ENCODE measurements at places on chromosomes 12 and 14.
A peak's percentile ranks its signal among the peaks of the same experiment; 100 is the strongest.

DNA sequence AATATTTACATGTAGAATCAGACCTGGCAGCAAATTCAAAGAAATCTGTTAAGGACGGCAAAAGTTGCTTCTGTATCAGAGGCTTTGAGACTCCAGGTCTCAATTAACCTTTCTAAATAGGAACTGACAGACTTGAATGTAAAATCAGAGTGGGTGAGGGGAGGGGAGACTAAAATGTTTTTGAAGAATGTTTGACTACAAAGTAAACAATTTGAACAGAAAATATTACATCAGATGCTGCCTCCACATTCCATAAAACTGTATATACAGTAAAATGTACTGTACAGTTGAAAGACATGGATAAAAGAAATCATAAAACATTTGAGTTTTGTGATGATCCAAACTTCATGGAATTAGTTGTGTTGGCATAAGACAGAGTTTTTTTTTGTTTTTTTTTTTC lies 49.5 kb upstream of the POC1B start:
- no peak for DNase-seq

GRCh38 chr14:72605096-72605920 lies 288.6 kb downstream of the DPF3 start:
- no peak for DNase-seq

DNA sequence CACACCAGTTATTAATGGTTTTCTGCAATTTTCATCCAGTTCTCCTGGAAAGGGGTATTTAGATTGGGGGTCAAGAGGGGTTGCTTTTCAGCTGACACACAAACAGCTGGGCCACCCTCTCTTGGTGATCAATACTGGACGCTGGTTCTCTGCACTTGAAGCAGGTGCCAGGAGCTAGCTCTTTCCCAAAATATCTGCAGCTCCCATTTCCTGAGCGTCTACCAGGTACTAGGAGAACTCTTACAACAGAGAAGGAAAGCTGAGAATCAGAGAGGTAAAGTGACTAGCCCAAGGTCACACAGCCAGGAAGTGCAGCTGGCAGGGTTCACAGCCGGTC lies 1.2 kb downstream of the TESC start:
- no peak for DNase-seq

- no peak for DNase-seq
Observed at GRCh38 chr14:104373055-104373854, 206.3 kb upstream of the C14orf180 start.

DNA sequence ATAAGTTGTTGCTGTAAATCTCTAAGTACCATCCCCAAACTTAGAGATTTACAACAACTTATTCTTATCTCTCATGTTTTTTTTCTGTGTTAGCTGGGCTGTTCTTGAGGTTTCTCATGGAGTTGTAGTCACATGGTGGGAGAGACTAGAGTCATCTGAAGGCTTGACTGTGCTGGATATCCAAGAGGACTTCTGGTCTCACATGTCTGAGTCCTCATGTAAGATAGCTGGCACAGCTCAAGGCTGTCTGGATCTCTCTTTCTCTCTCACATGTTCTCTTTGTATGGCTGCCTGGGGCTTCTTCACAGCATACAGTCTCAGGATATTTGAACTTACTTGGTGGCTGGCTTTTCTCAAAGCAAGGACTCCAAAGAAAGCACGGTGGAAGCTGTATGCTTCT lies 63.8 kb downstream of the DACT1 start:
- no peak for DNase-seq

DNA sequence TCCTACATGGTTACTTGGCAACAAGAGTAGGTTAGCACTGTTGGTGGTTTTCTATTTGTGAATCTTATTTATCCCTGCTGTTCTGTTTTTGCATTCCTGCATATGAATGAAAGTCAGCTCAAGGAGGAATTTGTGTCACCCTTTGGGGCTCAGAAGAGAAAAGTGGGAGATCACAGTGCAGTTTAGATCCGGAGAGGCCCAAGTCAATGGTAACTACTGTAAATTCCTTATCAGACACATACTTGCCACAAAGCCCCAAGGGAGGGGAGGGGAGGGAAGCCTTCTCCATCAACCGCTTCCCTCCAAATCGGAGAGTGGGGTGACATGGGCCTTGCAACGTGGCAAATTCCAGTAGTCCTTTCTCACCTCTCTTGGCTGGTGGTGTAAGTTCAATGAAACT lies 15.0 kb downstream of the GSG1 start:
- DNase-seq = peak; percentile 99

DNA sequence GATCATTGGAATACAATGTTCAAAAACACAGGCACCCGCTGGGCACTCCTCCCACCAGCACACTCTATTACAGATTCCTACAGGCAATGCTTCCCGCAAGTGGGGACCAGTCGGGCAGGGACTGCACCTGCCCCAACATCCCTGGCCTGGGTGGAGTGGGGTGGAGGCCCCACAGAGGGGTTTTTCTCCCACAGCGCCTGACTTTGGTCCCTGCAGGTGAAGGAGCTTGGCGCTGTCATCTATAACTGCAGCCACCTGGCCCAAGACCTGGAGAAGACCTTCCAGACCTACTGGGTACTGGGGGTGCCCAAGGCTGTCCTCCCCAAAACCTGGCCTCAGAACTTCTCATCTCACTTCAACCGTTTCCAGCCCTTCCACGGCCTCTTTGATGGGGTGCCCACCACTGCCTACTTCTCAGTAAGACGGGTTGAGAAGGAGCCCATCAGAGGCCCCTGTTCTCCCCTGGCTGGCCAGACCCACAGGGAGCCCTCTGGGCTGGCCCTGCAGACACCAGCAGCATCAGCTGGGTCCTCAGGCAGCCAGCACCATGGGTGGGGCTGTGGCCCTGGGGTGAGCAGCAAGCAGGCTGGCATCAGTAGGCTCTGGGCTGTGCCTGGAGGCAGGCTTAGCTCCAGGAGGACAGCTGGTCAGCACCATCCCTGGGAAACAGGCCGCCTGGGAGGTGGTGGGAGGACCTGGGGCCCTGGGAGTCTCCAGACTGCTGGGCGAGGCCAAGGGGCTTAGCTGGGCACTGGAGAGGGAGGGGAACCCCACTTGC lies 6.0 kb downstream of the PLD4 start:
- DNase-seq = no peak

DNA sequence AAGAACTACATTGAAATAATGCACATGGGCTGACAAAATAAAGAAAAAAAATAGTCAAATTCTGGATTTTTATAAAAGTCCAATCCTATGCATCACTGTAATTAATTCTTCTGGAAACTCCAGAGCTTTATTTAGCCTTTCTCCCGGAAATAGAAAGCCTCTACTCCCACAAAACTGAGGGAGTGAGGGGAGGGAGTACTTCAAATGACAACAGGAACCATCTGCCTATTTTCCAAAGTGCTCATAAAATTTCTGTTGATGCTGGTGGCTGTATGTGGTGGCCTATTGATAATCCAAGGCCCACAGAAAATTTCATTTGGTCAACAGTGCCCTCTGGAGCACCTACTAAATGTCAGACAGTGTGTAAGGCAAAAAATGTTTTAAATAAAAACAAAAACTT lies 64.6 kb downstream of the KIF21A start:
- no peak for DNase-seq

GRCh38 chr14:66359500-66359899 lies 126.7 kb upstream of the CCDC196 start:
- DNase-seq = peak; percentile 47

GRCh38 chr12:5944688-5945070 lies 380 bp downstream of the ANO2 start:
- no peak for DNase-seq

DNA sequence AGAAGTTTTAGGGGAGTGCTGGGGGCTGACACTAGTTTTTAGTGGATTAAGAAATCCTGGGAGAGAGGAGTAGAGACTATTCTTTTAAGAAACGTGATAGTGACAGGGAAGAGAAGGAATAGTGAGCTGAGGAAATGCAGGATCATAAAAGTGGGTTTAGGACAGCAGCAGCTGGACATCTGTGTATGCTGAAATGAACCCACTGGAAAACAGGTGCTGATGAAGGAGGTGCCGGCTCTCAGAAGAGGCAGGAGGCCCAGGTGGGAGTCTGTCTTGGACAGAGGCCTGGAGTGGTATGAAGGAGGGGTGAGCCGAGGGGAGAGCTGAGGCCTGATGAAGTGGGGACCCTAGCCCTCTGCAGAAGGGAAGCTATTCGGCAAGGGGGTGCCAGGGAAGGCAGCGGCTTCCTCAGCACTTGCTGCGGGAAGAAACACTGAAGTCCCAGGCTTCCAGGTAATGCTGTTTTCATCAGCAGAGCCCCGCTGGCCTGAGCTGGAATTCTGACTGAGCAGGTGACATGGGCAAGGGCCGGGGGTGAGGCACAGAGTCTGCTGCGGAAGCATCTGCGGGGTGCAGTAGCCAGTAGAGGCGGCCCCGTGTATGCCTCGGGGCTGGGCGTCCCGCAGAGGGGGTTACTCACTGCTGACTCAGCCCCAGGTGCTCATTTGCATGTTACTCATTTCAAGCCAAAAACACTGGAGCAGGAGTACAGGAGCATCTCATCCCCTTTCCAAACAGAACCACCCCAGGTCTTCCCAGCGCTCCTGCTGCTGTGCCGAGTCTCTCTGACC lies 89.7 kb downstream of the TMCC3 start:
- DNase-seq = peak; percentile 70

DNA sequence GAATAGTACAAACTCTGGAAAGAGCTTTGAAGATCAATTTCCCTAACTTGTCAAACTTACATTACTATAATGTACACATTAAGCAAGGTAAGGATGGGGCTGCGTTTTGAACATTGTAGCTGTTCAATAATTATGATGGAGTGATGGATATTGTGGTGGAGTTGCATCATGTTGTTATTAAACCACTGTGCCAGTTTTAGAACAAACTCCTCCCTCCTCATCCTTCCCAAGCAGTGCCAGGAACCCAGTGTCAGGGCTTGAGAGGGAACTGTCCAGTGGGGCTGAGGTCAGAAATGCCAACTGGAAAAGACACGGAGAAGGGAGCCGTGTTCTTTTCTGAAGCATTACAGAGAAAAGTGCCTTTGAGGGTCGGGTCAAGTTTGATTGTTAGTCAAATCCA lies 31.9 kb upstream of the PAPOLA start:
- DNase-seq = no peak

- DNase-seq = no peak
Observed at GRCh38 chr12:96824838-96825236, 82.2 kb upstream of the NEDD1 start.

DNA sequence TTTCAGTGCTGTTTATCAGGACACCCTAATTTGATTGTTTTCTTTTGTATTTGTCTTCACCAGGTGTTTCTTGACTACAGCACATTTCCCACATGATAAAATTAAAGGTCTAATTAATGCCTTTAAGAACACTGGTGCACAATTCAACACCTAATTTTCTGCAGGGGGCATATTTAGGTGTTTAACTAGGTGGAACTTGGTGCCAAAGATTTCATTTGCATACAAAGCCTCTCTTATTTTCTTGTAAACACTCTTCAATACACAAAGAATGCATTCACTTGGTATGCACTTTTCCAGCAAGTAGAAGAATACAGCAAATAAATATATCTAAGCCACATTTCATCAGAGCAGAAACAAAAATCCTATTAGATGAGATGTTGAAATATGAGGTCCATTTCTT lies 646.2 kb upstream of the FOXG1 start:
- no peak for DNase-seq

- no peak for DNase-seq
Observed at GRCh38 chr14:73736842-73737241, 22.7 kb upstream of the PNMA1 start.

- no peak for DNase-seq
Observed at GRCh38 chr12:128825835-128826234, 2.1 kb upstream of the SLC15A4 start.

DNA sequence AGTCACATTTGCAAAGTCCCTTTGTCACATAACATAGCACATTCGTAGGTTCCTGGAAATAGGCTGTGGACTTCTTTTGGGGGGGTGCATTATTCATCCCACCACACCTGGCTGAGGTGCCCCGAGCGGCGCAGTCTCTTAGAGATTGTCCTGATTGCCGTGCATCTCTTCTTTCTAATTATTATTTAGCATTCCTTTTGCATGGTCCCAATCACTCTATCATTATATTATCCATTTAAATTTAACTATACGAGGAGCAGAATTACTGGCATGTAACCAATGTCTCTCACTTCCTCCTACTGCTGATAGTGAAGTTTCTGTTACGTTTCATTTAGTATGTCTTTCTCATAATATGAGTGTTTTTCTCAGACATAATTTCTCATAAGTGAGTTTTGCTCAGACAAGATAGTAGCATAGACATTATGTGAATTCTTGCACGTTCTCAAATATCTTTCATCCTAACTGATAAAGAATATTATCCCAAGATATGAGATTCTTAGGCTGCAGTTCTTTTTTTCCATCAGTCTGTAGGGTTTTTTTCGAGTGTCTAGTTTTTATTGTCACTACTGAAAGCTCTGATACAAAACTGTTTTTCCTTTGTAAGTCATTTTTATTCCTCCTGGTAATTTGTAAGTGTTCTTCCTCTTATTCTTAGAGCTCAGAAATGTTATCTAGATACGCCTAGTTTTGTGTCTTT lies 444.3 kb downstream of the NELL2 start:
- no peak for DNase-seq

GRCh38 chr14:73167727-73168126 lies 31.4 kb downstream of the PSEN1 start:
- DNase-seq = no peak

- no peak for DNase-seq
Observed at GRCh38 chr14:103105580-103106150, 11.1 kb downstream of the EXOC3L4 start.

DNA sequence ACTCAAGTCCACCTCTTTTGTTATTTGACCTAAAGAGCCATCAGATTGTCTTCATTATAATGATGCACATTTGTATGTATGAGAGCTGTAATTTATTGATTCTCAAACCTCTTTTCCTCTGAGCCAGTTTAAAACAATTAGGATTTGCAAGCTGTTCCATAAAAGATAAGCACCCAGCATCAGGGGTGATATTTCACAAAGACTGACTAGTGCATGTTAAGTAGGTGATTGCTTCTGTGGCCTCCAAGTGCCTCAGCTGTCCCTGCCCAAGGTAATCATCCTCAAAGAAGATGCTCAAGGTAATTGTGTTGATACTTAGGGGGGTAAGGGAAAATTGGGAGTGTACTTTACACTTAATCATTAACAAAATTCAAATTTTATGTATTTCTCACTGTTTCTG lies 18.2 kb downstream of the CEP128 start:
- no peak for DNase-seq

DNA sequence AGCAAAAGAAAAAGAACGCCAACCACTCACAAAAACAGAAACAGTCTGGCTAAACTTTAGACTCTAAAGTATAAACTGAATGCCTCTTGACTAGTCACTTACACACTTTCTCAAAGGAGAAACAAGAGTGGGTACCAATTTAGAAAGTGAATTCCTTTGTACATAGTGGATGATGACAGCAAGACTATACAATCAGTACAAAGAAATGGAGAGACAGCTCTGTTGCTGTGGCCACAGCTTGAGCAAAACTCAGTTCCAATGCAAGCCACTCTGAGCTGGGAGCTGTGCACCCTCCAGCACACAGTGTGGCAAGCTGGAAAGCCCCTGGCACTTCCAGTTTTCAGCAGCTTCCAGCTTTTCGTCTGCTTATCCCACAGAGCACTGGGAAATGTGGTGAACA lies 21.7 kb downstream of the NT5DC3 start:
- no peak for DNase-seq

DNA sequence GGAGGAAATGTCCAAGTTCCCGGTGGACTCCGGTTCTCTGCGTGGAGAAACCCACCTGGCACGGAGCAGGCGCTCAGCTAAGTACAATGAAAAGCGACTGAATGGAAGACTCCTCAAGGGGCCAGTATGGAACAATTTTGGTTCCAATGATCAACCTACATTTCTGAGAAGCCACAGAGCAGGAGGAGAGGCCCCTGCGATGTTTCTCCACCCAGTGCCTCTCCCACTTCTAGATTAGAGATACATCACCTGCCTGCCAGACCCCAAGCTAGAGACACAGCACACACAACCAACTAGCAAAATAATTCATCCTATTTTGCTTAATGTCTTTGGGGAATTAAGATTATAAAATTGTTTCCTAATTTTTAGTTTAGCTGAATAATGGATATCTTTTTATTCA lies 38.8 kb downstream of the ATG14 start:
- DNase-seq = no peak

All from NT2/D1 (cell line).